Activated T-cell treated with anti-CD3 and anti-CD28 coated beads, Interleukin-2, amount 50 U/mL, for 4 hours (primary cell): ENCODE measurements at places on chromosomes 7 and 10.

- no peak for DNase-seq
These were observed 200.6 kb downstream of the DIP2C start for GRCh38 chr10:488933-489215.

GRCh38 chr10:78549140-78549935 is 515.7 kb downstream of the RPS24 start:
- DNase-seq: no peak

GRCh38 chr7:18268571-18268970 is 227.0 kb upstream of the HDAC9 start:
- DNase-seq: no peak

GRCh38 chr10:78774614-78774998 is 294.2 kb upstream of the ZMIZ1 start:
- DNase-seq: no peak

- no peak for DNase-seq
These were observed 169.4 kb upstream of the ADO start for GRCh38 chr10:62635127-62635526.

GRCh38 chr7:24135003-24135817 is 148.8 kb upstream of the NPY start:
- DNase-seq: no peak

- DNase-seq: no peak
These were observed 154.2 kb downstream of the NEBL start for GRCh38 chr10:20742737-20743541.

DNA sequence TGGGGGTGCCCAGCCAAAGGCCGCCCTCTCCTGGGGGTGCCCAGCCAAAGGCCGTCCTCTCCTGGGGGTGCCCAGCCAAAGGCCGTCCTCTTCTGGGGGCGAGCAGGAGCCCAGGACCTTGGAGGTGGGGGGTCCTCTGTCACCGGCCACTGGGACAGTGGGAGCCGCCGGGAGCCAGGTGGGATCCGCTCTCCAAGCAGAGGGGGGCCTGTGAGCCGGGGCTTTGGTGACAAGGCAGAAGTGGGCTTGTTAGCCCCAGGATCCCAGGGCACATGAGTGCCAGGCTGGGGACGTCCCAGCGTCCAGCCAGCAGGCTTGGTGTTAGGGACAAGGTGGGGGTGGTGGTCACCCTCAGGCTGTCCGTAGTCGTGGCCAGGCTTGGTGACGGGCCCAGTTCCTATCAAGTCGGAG is 29.4 kb upstream of the UTF1 start:
- DNase-seq: no peak

GRCh38 chr7:1669954-1670893 is at the start of gene ELFN1:
ELFN1 (plus strand) TSS chr7:1670277; CDS start chr7:1744597, 74,320 bp downstream.
- no peak for DNase-seq

GRCh38 chr10:62690703-62691102 is 113.8 kb upstream of the ADO start:
- DNase-seq: no peak

DNA sequence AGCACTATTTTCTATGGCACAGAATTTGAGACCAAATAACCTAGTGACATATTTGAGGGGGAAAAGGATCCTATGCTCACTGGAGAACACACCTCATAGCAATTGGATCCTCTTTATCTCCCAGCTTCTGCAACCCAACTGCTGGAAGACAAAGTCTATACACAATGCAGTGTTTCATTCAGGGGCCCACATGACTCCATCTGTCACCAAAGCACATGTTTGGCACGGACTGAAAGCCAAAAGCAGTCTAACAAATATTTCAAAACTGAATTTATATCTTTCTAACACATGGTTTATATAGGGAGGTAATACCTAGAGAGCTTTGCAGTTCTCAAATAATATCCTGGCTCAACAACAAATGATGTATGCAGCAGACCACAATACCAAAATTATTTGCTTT is 39.2 kb downstream of the ADAM12 start:
- DNase-seq: no peak
